CD8-positive, alpha-beta memory T cell (primary cell): ENCODE measurements at places on chromosomes 7 and 10.

DNA sequence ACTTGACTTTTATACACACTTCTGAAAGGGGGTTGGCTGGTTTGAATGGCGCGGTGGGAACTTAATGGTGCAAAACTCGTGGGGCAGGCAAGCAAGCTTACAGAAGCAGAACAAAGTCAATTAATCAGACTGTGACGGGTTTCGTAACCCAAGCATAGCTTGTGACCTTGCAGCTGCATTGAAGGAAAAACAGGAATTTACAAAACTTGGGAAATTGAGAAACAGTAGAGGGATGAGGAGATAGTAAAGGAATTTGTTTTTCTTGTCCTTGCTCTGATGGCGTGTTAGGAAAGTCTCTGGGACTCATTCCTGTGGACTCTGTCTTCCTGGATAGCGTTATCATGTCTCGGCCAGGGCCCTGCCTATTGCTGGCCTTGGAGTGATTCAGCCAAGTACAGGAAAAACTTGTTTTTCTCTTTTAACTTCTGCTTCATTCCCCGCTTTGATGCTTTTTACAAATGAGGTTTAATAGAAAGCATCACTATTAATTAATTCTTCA lies 220.0 kb upstream of the KCND2 start:
- DNase-seq: no peak

DNA sequence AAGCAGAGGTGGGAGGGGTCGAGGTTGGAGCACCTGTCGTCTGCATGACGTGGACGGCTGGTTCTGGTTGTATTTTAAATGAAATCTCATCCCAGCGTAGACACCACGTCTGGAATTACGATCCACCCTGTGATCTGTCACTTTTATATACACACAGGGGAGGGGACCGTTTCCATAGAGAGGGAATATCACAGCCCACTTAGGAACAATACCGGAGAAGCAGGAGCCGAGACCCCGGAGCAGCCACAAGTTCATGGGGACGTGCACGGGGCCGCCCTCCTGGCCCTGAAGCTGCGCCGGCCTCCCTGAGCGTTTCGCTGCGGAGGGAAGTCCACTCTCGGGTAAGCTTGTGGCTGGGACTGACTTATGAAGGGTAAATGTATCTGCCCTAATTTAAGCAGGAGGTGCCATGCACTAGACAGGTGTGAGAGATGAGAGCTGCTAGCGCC lies at the start of gene UCN3:
Gene UCN3 (plus strand): TSS at position 77 of the 449 bp plus-strand sequence. CDS start 8,755 bp downstream, outside the sequence.
- no peak for DNase-seq

- DNase-seq: no peak
Measured at GRCh38 chr7:130875901-130876300, 141.9 kb upstream of the KLF14 start.

DNA sequence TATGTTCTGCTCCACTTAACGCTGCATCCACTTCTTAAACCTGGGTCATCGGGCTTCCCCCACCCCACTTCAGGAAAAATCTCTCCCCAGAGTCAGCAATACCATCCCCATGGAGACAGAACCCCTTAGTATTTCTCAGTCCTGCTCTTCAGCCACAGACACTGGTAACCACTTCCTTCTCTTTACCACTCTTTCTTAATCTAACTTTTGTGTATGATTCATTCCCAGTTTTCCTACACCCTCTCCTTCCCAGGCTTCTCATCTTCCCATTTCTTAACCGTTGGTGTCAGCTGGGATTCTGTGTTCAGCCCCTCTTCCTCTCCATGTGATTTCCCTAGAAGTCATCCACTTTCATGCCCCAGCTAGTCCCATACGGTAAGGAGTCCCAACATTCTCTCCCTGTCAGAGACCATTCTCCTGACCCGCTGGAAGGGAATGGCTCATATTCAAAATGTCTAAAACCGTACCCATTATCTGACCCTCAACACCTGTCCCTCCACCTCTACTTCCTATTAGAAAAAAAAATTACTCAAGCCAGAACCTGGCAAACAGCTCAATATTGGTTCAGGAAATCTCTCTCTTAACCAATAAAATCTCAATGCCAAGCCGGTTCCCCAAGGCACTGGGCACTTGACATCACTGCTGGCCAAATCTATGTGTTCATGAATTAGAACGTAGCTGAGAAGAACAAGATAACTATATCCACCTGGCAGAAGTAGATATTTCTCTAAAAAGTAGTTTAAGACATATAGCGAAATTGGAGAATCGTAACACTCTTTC lies 89.4 kb downstream of the DGKI start:
- DNase-seq: no peak

GRCh38 chr10:78302739-78302988 lies 269.0 kb downstream of the RPS24 start:
- no peak for DNase-seq

GRCh38 chr10:42304341-42304740 lies 334.0 kb downstream of the ZNF33B start:
- no peak for DNase-seq

GRCh38 chr10:89118091-89118490 lies 89.0 kb downstream of the CH25H start:
- no peak for DNase-seq

DNA sequence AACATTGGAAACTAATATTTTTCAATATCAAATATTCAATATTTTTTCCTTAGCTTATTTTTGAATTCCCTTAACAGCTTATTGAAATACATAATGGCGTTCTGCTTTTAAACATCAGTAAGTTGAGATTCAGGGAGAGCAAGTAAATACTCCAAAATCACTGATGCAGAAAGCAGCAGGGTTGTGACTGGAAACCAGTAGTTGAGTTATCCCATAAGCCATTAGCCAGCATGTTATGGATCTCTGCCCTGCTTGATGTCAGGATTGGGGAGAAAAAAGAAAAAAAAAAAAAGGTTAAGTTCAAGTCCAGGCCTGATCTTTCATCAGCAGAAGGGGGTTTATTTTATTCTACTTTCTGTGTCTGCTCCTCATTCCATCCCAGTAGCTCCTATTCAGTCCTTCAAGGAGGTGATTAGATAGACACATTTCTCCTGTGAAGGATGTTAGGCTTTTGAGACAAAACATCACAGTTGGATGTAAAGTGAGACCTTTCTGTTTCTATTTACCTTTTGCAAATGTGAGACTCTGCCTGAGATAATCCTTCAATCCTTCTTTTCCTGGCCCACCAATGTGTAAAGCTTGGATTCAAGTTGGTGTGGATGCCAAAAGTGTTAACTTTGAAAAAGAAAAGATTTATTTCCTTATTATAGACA lies 110.9 kb upstream of the HDAC9 start:
- DNase-seq: no peak

DNA sequence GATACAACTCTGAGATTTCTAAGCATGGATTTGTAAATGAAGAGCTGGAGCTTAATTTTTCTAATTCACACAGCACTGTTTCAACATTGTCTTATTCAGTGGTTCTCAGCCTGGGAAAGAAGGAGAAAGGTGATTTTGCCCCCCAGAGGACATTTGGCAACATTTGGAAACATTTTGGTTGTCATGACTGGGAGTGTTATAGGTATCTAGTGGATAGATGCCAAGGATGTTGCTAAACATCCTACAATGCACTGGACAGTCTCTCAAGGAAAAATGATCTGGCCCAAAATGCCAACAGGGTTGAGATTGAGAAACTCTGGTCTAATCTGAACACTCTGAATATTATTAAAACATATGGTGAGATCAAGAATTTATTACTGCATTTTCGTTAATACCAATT lies 3.8 kb upstream of the CAV2 start:
- DNase-seq: no peak

DNA sequence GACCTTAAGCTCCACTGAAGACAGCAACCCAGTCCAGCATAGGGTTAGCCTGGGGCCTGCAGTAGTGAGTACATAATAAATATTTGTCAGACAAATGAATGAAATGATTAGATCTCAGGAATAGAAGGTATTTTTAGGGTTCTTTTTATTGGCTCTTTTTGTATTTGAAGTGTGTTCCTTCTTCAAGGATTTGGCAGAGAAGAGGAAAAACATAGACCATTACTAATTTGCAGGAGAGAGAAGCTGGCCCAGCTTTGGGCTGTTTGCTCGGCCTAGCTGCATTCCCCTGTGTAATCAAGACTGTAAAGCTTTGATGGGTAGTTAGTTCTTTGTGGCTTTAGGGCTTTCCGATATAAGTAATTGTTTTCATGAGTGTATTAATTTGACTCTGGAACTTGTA lies 64.2 kb downstream of the CNNM2 start:
- no peak for DNase-seq

DNA sequence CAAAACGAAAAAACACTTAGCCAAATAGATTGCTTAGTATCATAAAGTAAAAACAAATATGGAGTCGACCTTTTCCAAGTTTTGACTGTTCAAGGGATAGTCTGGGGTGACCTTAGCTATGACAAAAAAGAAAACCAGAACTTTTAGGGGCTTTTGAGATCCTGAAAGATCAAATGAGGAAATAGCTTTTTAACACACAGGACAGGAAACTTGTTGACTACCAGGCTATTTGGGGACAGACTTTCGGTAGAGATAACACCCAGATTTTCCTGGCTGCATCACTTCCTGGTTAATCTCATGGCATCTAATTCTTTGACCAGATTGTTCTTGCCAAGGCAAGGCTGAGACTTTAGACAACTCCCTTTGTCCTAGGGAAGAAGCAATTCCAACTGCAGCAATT lies 34.5 kb upstream of the EGR2 start:
- DNase-seq: no peak

DNA sequence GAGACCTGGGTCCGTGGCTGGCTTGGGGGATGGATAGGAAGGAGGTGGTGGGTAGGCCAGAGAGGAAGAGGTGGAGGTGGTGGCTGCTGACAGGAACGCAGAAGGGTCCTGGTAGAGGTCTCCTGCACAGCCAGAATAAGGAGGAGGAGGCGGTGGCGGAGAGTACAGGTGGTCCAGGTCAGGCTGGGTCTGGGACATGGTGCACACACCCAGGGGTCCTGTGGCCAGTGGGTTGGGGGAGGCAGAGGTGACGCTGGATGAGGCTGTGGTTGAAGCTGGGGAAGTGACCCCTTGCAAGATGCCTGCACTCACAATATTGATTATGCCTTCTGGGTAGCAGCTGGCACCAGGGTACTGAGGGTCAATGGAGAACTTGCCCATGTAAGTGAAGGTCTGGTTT lies 2.2 kb downstream of the EGR2 start:
- DNase-seq: no peak

GRCh38 chr7:1232623-1233332 lies at the start of gene UNCX:
Gene UNCX (plus strand): TSS chr7:1232872. CDS start chr7:1233018, 146 bp downstream.
- no peak for DNase-seq

- DNase-seq: no peak
Measured at GRCh38 chr10:117159390-117159789, 21.3 kb upstream of the VAX1 start.
